ENCODE measurements at places on chromosomes 13 and 19. TPM values are rescaled to one million over a fixed set of nuclear protein-coding genes. Genes with fewer than 3 reads are reported as not detected.

Gene THOP1
- 73.8 TPM for total RNA-seq

Gene ZNF723
- total RNA-seq: not detected

Gene GAPDHS
- not detected for total RNA-seq

Gene PSG3
- 0.50 TPM for total RNA-seq

Gene FBXO17
- total RNA-seq: 25.2 TPM

Gene KLK10
- 0.60 TPM for total RNA-seq

Gene ATP4A
- total RNA-seq: not detected

Gene COX6B1
- 385 TPM for total RNA-seq

Gene ZNF432
- 18.1 TPM for total RNA-seq

Gene TRPM4
- total RNA-seq: 15.3 TPM

Gene PRR20D
- not detected for total RNA-seq

Gene VAV1
- 0.05 TPM for total RNA-seq

Gene SHC2
- 5.1 TPM for total RNA-seq

Gene CDC42EP5
- total RNA-seq: 4.7 TPM

Gene DCLK1
- total RNA-seq: 12.2 TPM

Gene LAIR1
- not detected for total RNA-seq

Gene PTH2
- total RNA-seq: not detected

Gene FFAR2
- not detected for total RNA-seq

Gene NKPD1
- total RNA-seq: not detected

Gene NXNL1
- total RNA-seq: not detected

Gene SLC10A2
- not detected for total RNA-seq

Gene LILRB2
- total RNA-seq: not detected

Gene SIGLEC12
- not detected for total RNA-seq

Gene ZBTB45
- total RNA-seq: 10.2 TPM

Gene SAFB
- 16.5 TPM for total RNA-seq

Gene KLK15
- total RNA-seq: not detected

Gene CEACAM20
- total RNA-seq: not detected

Gene SLAIN1
- total RNA-seq: 14.1 TPM

Gene GNG8
- total RNA-seq: not detected

Gene KLF2
- 0.45 TPM for total RNA-seq

Gene CEACAM4
- not detected for total RNA-seq

Gene PAK4
- 5.0 TPM for total RNA-seq

Gene ICAM5
- 0.40 TPM for total RNA-seq

Gene FUT1
- 0.05 TPM for total RNA-seq

Gene PSG7
- not detected for total RNA-seq

Gene PODNL1
- total RNA-seq: 0.89 TPM

Gene ERICH6B
- total RNA-seq: not detected

Gene RUBCNL
- total RNA-seq: 0.10 TPM

Gene CD70
- total RNA-seq: 112 TPM

Gene ZIC5
- not detected for total RNA-seq

Gene RDH8
- not detected for total RNA-seq

Gene N4BP2L1
- 4.7 TPM for total RNA-seq

Gene CEACAM7
- total RNA-seq: not detected

Measured in renal cortical epithelial cell (primary cell).